Ureter (tissue), 1 donor: ENCODE measurements at places on chromosomes 4 and X. TPM values are rescaled to one million over a fixed set of nuclear protein-coding genes. Genes with fewer than 3 reads are reported as not detected.

Gene SLC10A7
- total RNA-seq, result 26.7 TPM

Gene HPSE
- 1.1 TPM for total RNA-seq

Gene CYBB
- 13.7 TPM for total RNA-seq

Gene KLF8
- total RNA-seq, result 22.7 TPM

DNA sequence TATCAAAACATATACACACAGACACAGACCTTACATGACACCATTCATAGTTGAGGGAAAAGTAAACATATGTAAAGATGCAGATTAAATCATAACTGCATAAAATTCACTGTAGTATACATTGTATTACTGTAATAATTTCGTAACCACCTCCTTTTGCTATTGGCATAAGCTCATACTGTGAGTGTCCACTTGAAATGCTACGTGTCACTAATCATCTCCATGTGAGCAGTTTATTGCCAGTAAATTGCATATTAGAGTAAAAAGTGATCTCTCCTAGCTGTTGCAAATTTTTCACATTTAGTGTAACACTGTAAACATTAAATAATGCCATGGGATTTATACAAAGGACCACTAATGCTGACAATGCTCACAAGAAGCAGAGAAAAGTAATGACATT lies 256.7 kb upstream of the GNPDA2 start:
- no peak for DNase-seq

DNA sequence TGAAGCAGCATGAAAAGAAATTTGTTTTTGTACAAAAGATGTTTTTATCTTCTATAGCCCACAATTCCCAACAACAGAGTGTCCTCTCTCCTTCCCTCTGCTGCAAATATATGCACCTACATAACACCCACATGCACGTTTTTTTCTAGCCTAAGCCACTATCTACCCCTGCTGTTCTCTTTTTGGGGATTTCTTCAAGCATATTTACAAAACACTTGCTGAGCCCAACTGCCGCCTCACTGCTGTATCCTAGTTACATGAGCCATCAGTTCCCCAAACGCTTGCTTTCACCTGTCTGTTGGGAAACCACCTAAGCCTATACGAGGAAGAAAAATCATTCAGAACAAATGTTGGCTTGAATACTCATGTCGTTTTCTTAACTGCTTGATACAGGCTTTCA lies 127.2 kb downstream of the CHRNA9 start:
- DNase-seq, result no peak

DNA sequence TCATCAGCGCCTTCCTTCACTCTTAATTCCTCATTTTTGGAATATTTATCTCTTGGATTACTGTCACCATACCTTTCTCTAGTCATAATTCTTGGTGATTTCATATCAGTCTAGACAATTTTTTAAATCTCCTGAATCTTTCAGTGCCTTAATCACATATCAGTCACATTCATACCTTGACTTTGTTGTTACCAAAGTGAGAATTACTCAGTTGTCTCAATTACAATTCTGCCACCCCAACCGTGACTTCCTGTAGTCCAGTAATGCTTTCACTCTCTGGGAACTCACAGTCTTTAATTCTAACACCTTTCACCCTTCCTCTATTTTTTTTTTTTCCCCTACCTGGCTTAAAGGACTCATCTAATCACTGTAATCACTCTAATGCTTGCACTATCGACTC lies 1275.3 kb upstream of the TENM3 start:
- DNase-seq, result no peak

DNA sequence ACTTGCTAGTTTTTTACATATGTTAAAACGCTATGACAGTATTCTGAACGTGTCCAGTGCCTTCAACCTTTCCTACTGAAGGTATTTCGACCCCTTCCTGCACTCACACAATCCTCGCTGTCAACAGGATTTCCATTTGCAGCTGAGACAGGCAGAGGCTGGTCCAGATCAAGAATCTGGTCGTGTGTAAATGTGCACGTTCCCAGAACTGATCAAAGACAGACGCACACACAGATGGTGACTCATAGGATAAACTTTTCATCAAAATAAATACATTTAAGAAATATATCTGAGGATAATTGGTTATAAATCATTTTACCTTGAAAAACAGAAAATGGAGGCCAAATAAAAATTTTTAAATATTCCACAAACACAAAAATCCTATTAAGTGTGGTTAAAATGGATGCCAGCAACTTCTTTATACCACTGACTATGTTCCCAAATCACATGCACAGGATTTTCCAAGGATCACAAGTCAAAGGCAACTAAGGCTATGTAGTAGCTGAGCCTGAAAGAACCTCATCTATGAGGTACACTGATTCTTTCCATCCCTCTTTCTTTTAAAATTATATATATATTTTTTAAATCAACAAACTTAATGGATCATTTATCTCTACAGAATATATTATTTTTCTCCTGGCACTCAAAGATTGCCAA lies 85.9 kb downstream of the RNF150 start:
- no peak for DNase-seq

- DNase-seq, result no peak
Observed at GRCh38 chr4:28221536-28221935, 1360.9 kb downstream of the STIM2 start.

DNA sequence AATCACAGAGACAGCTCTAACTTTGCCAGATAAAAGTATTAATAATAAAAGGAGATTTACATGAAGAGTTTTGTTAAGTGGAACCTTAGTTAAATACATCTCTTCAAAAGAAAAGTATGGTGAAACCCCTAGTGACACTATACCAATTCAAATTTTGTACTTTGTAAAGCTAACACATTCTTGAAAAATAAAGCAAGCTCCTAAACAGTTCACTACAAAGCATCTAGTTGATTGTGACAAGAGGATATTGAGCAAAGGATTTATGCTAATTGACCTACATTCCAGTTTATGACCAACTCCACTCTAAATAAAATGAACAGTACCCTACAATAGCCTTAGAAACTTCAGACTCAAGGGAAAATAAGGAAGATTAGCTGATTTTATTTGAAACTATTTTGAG lies 69.4 kb upstream of the WDR17 start:
- DNase-seq, result no peak

- DNase-seq, result no peak
Observed at GRCh38 chr4:20262221-20262620, 10.5 kb downstream of the SLIT2 start.
